ENCODE measurements at places on chromosomes 16 and 17.
A peak's percentile ranks its signal among the peaks of the same experiment; 100 is the strongest.

DNA sequence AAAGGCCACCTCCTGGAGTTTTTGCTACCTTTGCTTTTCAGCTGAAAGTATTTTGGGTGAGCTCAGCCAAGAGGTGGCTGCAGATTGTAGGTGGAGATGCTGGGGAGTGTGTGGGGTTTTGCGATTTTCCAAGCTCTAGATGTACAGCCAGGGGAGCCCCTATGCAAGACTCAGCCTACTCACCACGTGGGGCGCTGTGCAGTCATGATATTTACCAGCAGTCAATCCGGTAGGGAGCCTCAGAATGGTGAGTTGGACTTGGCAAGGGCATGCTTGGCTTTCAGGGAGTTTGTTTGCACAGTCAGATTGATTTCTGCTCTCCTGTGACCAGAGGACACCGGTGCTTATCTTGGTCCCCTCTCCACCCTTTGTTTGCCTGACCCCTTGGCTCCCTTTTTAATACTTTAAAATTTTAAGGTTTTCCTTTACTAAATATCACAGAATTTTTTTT is 175.3 kb downstream of the UTP18 start:
- DNase-seq, result peak; percentile 47

DNA sequence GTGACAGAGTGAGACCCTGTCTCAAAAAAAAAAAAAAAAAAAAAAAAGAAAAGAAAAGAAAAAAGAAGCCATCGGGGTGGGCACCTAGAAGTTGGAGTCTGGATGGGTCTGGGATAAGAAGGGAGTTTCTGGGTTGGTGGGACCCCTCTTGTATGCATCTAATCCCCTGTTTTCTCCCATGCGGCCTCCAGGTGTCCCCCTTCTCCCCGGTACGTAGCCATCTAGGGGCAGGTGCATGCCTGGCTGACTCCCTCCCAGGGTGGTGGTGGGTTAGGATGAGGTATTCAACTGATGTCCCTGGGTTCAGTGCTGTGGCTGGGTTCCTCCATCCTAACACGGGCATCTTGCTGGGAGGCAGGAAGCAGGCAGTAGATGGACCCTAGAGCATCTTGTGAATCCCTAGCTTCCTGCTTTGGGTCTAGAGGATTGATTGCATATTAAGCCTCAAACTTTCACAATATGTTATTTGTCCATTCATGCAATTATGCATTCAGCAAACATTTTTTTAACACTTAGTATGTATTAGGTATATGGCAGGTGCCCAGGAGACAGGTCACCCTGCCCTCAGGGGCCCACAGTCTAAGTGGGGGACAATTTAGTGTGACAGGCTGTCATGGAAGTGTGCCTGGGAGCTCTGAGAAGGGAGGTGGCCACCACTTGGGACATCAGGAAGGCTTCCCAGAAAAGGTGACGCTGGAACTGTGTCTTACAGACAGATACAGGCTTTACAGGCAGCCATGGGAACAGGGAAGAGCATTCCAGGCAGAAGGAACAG is 13.1 kb downstream of the FMNL1 start:
- peak; percentile 61 for DNase-seq

DNA sequence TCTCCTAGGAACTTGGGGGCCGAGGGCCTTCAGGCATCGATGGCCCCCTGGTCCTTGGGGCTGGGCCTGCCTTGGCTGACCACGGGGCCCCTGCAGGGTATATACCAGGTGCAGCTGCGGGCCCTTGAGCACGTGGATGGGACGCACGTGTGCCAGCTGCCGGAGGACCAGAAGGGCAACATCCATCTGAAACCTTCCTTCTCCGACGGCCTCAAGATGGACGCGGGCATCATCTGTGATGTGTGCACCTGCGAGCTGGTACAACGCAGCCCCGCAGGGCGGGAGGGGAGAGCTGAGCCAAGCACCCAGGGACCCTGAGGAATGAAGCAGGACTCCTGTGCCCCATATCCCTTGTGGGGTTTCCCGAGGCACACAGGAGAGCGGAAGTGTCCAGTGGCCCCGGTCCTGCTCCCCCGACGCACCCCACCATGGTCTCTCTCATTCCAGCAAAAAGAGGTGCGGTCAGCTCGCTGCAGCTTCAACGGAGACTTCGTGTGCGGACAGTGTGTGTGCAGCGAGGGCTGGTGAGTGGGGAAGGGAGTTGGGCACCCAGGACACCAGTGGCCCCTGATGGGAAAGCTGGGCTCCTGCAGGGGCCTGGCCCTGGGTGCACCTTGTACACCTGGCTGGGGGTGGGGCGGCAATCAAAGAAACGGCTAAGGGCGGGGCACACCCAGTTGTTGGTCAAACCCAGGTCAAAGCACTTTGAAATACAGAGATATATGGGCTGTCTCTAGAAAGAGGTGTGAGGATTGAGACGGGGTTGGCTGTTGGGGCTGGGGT is 10.6 kb downstream of the ITGB4 start:
- no peak for DNase-seq

- no peak for DNase-seq
These were observed 5.9 kb upstream of the HOXB13 start for GRCh38 chr17:48734333-48735061.

DNA sequence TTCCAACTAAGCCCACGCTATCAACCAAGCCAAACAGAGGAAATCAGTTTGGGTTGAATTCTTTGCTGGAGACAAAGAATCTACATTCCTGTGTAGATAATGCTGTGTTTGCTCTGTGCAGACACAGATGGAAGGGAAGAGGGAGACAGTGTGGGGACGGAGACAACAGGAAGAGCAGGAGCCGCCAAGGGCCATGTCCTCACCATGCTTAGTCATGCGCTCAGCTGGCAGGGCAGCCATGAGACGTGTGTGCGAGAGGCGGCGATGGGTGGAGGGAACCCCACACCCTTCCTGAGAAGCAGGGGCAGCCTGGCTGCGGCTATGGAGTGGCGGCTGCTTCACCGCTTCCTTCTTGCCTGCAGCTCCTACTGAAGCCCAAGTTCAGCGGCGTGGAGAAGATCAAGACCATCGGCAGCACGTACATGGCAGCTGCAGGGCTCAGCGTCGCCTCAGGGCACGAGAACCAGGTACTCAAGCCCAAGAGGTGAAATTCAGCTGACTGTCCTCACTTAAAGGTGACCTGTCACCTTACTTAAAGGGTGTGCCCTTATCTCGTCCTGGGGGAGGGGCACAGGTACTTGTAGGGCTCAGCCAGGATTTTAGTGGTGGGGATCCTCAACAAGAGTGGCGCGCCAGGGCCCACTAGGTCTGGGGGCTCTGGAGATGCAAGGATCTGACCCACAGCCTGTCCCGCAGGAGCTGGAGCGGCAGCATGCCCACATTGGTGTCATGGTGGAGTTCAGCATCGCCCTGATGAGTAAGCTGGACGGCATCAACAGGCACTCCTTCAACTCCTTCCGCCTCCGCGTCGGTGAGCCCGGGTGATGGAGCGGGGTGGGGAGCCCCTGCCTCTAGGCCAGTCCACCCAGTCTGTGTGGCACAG is 47.5 kb downstream of the ADCY7 start:
- DNase-seq, result peak; percentile 63

- DNase-seq, result peak; percentile 74
These were observed at the start of gene CBX2 for GRCh38 chr17:79777894-79778503. Gene CBX2, plus strand, starts transcription at chr17:79778148. Its CDS starts 88 bp downstream, at chr17:79778236.

- DNase-seq, result no peak
These were observed 135.5 kb upstream of the WSB1 start for GRCh38 chr17:27158382-27158781.

GRCh38 chr16:54934481-54935265 is 4.0 kb downstream of the IRX5 start:
- DNase-seq, result no peak

- peak; percentile 40 for DNase-seq
These were observed 82.7 kb upstream of the CREBBP start for GRCh38 chr16:3963203-3963602.

GRCh38 chr17:79916506-79916905 is 77.3 kb upstream of the CBX4 start:
- DNase-seq, result no peak

DNA sequence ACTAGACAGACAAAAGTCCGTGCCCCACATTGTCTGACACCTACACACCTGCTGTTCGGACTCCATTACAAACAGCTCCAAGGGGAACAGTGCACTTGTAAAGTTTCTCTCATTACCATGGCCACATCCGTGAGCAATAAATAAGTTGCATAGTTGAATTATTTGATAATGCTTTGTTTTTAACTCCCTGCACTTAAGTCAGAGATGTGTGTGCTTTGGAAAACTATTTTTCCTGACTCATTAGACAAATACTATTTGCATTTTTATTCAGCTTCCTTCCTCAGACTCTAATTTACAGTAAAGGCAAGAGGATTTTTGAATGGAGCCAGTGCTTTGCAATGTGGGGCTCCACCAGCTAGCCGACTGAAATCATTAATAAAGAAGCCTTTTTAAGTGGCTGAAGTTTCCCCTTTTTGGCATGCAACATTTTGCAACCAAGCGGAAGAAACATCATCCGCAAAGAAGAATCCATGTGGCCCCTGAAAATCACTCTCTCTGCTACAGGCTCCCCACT is 6.5 kb upstream of the CCL2 start:
- no peak for DNase-seq

DNA sequence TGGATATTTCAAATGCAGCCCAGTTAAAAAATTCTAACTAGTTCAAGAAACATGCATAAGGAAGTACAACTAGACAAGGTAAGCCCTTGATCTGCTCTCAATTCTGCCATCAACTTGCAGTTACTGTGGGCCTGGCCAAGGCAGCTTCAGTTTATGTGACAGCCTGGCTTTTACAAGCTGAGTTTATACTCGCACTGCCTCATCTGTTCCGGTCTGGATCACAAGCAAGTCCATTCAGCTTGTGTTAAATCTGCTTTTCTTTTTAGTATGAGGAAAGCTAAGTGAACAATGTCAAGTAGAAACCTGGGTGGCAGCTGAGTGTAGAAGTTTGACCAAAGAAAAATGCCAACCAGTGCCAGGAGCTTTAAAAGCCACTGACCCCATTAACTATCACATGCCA is 76.6 kb upstream of the CORO6 start:
- DNase-seq, result no peak

- no peak for DNase-seq
These were observed 299.3 kb downstream of the SOX9 start for GRCh38 chr17:72419866-72420774.

GRCh38 chr17:61389670-61390478 is 9.8 kb upstream of the TBX2 start:
- DNase-seq, result no peak

DNA sequence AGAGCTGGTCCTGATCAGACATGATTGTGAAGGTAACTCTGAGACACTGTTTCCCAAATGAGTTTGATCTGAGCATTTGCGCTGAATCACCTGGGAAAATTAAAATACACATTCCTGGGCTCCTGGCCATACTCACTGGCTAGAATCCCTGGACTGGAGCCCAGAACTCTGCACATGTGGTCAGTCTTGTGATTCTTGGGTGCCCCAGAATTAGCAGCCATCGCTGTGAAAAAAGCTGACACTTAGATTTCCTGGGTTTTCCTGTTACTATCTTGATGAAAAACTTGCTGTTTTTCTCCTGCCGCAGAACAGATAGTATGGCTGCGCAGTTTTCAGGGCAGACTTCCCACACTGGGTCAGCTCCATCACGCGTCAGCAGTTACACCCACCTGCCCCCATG is 24.6 kb downstream of the NECAB2 start:
- no peak for DNase-seq

DNA sequence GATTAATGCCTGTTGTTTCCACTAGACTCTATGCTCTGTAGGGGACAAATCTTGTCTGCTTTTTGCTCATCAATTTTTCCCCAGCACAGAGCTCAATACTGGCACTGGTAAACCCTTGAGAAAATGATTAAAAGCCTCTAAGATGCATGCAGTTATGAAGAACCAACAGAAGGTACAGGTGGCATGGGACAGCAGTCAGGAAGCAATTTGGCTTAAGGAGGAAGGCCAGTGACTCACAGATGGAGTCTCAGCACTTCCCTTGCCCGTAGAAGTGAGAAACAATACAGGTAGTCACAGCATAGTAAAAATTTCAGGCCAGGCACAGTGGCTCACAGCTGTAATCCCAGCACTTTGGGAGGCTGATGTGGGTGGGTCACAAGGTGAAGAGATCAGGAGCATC is 504.7 kb upstream of the RBFOX1 start:
- DNase-seq, result no peak

DNA sequence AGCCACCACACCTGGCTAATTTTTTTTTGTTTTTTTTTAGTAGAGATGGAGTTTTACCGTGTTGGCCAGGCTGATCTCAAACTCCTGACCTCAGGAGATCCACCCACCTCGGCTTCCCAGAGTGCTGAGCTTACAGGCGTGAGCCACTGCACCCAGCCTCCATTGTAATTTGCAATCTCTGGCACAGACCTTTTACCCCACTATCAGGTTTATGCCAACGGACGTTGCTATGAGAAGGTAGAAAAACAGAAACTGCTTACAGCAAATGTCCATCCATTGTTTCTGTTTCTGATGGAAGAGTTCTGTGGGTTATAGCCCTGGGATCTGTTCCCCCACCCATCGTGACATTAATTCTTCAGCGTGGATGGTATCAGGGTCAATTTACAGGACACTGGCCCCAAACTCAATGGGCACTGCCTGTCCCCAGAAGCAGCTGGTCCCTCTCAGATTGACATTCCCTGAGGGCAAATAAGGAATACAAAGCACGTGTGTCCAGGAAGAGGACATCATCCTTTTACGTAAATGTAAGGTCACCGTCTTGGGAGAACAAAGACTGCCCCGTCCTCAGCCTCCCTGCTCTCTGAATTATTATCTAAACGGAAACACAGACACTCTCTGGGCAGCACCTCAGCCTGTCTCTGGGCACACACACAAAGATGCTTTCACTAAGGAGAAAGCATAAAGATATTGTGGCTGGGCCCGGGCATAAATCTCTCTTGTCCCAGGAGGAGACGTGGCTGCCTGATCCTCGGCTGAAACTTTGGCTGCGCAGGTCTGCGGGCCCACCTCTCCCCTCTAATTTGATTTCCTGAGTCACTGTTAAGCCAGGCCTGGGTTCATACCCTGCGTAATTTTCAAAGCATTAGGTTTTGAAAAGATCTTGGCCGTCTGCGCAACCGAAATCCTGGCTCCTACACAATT is 5.2 kb downstream of the KCNG4 start:
- DNase-seq, result no peak

DNA sequence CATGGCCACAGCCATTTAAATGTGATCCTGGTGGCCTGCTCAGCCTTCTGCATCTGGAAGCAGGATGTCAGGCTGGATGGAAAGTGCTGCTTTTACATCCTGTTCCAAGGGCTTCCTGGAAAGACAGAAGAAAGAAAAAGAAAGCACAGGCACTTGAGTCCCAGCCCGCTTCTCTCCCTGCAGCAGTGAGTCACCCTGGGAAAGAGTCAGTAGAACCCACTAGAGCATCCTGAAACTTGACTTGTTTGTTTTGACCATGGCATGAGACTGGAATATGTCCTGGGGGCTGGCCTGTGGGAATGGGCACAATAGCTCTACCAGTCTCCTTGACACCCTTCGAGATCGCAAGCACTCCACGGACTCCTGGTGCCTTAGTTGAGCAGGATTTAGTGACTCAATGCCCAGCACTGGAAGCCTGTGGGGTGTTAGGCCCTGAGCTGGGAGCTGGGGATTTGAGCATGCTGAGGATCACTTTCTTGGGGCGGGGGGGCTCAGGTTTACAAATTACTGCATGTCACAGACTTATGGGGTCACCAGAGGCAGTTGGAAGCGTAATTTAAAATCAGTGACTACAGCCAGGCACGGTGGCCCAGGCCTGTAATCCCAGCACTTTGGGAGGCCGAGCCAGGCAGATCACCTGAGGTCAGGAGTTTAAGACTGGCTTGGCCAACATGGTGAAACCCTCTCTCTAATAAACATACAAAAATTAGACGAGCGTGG is 22.1 kb upstream of the GNA13 start:
- DNase-seq, result no peak
